ENCODE measurements at places on chromosomes 3 and 15.

DNA sequence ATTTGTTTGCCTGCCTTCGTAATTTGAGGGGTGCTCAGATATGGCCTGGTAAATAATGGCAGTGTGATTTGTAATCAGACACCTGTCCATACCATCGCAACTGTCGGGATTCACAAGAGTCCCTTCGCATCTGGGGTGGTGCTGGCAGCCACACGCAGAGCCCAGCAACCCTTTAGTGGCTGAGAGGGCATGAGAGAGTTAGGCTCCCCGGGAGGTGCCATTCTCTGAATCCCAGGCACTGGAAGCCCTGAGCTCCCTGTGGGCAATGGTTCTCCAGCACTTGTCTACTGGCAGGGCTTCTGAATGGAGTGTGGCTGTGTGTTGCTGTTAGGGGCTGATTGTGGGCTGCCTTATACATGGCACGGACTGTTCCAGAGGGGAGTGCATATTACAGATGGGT lies 230.1 kb downstream of the EBLN2 start:
- no peak for DNase-seq

- no peak for DNase-seq
These were observed 10.5 kb upstream of the MUC4 start for GRCh38 chr3:195822131-195822696.

DNA sequence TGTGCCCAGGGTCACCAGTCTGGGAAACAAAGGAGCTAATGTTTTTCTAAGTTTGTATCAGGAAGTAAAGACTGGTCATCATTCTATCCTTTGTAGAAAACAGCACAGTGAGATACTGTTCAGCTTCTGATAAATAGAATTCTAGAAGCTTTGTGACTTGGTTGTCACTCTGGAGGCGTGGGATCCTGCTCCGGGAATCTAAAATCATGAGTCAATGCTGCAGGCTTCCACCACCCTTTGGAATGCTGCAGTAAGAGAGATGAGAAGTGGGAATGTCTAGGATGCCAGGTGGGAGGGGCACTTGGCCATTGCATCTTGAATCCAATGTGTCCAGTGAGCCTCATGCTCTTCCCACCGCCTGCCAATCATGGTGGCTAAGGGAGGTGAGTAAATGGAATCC lies 40.9 kb downstream of the SAMMSON start:
- DNase-seq, result no peak

DNA sequence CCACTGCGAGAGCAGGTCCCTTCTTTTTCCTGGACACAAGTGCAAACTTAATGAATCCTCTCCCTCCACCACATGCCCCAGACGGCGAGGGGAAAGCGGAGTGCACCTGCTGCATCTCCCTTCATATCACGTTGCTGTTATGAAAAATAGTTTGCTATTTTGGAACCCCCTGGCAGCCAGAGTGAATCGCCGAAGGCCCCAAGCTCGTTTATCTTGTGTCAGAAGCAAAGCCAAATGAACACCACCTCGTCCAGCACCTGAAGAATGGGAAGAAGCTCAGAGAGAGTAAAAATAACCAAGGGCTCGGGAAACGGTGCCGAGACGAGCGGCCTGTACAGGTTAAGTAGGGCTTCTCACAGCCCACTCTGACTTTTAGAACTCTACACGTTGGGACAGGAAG lies 394.6 kb upstream of the RORA start:
- DNase-seq, result no peak

DNA sequence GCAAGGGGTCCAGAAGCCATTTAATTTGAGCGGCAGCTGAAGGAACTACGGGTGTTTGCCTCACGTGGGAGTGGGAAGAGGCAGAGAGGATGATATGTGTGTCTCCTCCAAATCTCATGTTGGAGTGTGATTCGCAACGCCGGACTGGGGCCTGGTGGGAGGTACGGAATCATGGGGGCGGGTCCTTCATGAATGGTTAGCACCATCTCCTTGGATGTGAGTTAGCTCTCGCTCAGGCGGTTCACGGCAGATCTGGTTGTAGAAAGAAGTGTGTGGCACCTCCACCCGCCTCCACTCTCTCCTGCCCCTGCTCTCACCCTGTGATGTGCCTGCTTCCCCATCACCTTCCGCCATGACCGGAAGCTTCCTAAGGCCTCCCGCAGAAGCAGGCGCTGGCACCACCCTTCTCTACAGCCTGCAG lies 25.4 kb downstream of the XXYLT1 start:
- DNase-seq, result no peak

- no peak for DNase-seq
These were observed 13.9 kb upstream of the UBE2E2 start for GRCh38 chr3:23189187-23189586.

DNA sequence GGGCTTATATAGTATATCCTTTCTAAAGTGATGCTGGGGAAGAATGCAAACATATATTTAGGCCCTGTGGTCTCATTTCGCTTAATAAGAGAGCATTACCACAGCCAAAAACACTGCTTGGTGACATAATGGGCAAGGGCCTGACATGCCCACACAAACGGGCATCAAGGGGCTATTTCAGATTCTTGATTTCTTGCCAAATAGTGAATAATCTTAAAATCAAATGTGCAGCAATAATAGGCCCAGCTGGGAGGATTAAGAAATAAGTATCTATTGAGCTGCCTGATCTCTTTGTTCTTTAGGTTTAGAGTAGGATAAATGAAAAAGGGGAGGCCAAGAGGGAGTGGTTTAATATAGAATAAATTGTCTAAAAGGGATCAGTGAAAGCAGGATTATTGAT lies 241.0 kb upstream of the GBE1 start:
- DNase-seq, result no peak

DNA sequence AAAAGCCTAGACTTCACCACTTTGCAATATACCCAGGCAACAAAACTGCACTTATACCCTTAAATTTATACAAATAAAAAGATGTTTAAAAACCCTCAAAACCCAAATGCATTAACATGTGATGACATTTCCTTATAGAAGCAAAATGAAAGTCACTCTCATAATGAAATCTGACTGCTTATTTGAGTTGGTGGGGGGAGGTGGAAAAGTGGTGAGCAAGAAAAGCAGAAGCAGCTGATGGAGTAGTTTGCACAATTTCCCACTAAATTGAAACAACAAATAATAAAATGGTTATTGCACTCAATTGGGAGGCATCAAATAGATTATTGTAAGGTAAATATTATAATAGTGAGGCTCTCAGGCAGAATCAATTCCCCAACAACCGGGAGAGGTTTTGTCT lies 54.0 kb upstream of the GADL1 start:
- no peak for DNase-seq

DNA sequence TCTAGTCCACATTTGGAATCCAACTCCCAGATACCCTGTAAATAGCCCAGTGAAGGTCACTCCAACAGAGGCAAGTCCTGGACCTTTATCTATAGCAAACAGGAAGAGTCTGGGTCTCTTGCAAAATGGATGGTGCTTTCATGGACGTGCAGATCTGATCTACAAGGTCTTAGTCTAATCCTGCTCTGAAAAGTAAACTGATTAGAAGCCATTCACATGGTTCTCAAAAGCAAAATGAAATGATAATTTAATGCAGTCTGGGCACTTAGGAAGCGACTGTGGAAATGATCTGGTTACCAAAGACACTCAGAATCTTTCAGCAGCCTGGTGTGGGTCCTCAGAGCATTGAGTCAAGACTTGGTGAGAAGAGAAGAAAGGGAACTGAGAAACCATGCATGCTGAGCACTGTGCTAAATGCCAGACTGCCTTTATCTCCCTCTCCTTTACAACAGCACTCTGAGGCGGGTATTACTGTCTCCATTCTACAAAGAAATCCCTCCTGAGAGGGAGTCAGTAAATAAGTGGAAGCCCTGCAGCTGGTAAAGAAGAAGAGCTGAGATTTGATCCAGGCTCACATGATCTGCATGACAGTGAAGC lies 29.0 kb downstream of the AQP9 start:
- no peak for DNase-seq

GRCh38 chr3:187568171-187568570 lies 102.0 kb downstream of the SST start:
- no peak for DNase-seq

GRCh38 chr3:190497811-190498210 lies 16.1 kb upstream of the IL1RAP start:
- DNase-seq, result no peak

GRCh38 chr15:78170848-78171773 lies 21.9 kb downstream of the IDH3A start:
- DNase-seq, result no peak

GRCh38 chr3:126108676-126109050 lies 24.7 kb upstream of the SLC41A3 start:
- no peak for DNase-seq

DNA sequence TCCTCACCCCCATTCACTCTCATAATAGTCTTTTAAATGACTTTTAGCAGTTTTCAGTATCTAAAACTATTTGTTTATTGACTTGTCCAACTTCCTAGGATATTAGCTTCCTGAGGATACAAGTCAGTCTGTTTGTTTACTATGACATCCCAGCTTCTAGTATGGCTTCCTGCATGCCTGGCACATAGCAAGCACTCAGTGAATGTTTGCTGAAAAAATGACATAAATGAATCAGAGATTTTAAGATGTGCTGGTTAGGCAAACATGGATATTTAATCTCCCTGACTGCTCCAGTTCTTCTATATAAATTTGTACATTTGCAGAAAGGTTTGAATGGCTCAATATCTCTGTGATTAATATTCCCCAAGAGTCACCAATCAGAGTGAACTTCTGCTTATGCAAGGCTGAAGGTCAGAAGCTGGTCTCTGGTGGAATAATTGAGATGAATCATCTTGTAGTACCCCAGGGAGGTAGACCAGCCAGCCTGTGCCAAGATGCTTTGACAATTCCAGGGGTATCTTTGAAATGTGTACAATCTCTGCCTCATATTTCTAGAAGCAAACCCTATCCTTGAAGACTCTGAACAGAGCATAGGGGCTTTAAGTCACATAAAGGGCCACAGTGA lies 219.0 kb upstream of the LMCD1 start:
- DNase-seq, result no peak

DNA sequence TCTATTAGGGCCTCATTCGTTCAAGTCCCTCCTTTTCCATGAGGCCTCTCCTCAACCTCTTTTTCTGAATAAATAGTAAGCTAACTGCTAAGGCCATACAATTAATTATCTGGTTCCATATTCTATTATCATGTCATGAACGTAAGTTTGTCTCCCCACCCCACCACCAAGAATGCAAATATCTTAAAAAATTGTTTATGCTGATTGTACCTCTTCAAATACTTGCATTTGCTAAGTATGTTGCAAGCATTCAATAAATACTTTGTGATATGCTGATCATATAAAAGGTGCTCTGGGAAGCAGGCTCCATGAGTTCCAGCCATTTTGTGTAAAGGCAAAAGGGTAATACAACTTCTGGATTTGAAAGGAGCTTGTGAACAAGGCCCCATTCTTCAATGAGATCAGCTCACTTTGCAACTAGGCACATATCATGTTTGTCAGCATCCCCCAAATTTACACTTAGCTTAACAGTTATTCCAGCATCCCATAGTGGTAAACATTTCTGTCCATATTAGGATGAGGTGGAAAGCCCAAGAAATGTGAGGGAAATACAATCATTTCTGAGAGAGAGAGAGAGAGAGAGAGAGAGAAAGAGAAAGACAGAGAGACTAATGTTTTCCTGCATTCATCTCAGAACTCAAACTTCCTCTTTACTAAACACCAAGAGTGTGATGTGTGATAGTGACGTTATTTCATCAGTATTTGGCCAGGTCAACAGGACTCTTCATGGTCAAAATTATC lies 33.2 kb downstream of the SLC12A8 start:
- DNase-seq, result no peak

- no peak for DNase-seq
These were observed 64.2 kb downstream of the ABTB1 start for GRCh38 chr3:127736801-127737539.

DNA sequence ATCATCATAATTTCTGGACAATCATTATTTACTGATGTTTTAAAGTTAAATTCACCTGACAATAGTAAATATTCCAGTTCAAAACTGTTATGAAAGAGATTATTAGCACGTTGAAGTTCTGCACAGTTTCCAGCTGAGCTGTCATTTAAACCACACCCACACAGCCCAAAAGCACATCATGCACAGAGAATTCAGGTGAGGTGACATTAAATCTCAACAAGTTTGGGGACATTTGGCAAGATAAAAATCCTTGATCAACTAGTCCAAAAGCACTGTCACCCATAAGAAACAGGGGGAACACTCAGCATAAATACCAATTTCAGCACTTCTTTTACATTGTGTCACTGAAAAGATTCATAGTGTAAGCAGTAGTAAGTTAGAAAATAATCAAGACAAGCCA lies 6.9 kb downstream of the NCEH1 start:
- no peak for DNase-seq

- DNase-seq, result no peak
These were observed 325.8 kb upstream of the NAALADL2 start for GRCh38 chr3:174533286-174533685.

GRCh38 chr15:95610945-95611344 lies 719.6 kb upstream of the NR2F2 start:
- no peak for DNase-seq

GRCh38 chr3:131735544-131735943 lies 232.8 kb upstream of the MRPL3 start:
- no peak for DNase-seq

DNA sequence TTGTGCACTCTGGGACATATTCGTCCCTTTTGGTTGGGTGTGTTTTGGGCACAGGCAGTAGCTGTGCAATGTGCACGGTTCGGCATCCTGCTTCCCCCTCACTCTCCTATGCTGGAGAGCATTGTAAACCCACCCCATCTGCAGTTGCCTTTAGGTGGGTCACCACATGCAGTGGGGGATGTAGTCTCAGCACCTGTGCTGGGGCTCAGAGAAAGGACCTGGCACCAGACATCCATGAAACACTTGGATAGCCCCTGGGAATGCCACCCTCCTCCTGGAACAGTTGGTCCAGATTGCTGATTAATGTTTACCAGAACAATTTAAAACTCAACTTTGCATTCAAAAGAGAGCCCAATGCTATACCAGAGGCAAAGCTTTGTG lies 123.9 kb upstream of the MEF2A start:
- no peak for DNase-seq

DNA sequence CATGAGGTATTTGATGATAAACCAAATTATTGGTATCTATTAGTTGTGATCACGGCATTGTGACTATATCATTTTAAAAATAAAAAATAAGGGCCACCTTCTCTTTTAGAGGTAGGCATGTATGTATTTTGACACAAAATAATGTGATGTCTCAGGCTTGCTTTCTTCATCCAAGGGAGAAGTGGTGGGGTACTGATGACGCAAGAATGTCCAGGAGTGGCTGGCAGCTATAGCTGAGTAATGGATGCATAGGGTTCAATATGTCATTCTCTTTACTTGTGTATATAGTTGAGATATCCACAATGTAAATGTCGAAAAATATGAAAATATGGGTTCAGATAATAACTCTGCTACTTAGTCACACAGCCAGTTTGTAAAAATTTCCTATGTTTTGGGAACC lies 46.8 kb upstream of the NSMCE3 start:
- DNase-seq, result peak; percentile 1

DNA sequence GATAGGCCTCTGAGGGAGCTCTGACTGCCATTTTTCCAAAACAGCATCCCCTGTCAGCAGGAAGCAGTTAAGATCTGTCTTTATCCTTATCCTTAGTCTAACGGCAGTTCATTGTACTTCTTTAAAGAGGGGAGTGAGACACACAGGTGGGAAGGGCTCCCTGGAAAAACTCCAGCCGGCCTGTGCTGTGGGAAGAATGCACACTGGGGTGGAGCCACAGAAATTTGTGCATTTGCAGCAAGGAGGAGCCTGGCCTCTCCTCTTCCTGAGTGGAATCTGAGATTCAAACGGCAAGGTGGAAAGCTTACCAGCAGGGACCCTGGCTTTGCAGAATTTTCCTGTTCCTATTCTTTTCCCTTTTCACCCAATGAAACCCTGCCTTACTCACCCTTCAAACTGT lies 1209.4 kb downstream of the ROBO2 start:
- no peak for DNase-seq

Data from HL-60 (cell line).